ENCODE measurements at places on chromosomes 13 and 19. TPM values are rescaled to one million over a fixed set of nuclear protein-coding genes. Genes with fewer than 3 reads are reported as not detected.

The ZNF586 gene
- 25.3 TPM for total RNA-seq

GRCh38 chr13:30039511-30039911 is 189.1 kb upstream of the UBL3 start:
- H3K4me3 ChIP-seq: no peak overlapping the region
- no peak overlapping the region for H3K27ac ChIP-seq
- H3K27me3 ChIP-seq: peaks cover 27% of the 10 kb centered on the region
- DNase-seq: no peak
- H3K4me1 ChIP-seq: peaks cover 3% of the 10 kb centered on the region

- H3K4me1 ChIP-seq: peaks cover 7% of the 10 kb centered on the region
- H3K36me3 ChIP-seq: no peaks in the 10 kb centered on the region
- peaks cover 18% of the 10 kb centered on the region for H3K27me3 ChIP-seq
- H3K27ac ChIP-seq: no peak overlapping the region
- no peak for DNase-seq
Observed at GRCh38 chr19:13054626-13055212, 47.9 kb downstream of the LYL1 start.

DNA sequence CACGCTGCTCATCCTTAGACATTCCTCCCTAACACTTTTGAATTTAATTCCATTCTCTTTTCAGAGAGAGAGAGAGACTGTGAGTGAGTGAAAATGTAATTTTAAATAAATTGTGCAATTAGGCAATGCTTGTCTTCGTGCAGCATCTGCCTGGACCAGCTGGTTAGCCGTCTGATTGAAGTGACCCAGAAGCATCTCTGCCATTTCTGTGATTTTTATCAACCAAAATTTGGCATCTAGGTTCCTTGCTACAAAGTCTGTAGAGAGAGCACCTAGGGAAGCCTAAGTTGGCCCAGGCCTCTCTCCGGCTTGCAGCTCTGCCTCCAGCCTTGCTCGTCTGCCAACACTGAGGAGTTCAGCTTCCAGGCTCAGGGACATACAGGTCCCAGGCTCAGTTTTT is 138.6 kb upstream of the GPR12 start:
- peaks cover 5% of the 10 kb centered on the region for H3K4me1 ChIP-seq
- DNase-seq: no peak
- H3K4me3 ChIP-seq: no peak overlapping the region
- H3K27ac ChIP-seq: no peak overlapping the region

Data from activated CD8-positive, alpha-beta T cell treated with anti-CD3 and anti-CD28 coated beads, Interleukin-2, amount 10 ng/mL, durations not matched to agents 7 days and 5 days (primary cell).